ENCODE measurements at places on chromosomes 16 and 17.

DNA sequence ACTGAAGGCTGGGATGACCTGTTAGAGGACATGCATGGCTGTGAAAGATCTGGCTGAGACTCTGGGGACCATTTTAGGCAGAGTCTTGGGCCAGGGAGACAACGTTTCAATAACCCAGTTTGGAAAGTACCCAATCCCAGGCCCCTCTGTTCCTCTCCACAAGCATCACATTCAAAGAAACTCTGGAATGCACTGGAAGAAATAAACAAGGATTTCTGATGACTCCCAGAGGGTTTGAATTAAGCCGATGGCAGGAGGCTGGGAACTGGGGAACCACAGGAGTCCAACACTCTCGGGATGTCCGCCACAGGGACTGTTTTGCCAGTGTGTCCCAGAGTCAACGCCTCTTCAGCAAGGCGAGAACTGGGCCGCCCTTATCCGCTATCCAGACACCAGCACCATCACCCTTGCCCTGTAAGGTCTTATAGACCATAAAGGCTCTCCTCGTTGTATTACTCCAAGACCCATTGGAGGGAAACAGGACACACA lies 3.3 kb downstream of the PMP22 start:
- H3K27me3 ChIP-seq = peaks cover 36% of the 10 kb centered on the region
- no peak overlapping the region for H3K27ac ChIP-seq
- H3K4me1 ChIP-seq = peaks cover 34% of the 10 kb centered on the region
- no peak for DNase-seq
- no peaks in the 10 kb centered on the region for H3K36me3 ChIP-seq

- H3K27me3 ChIP-seq = no peaks in the 10 kb centered on the region
- H3K36me3 ChIP-seq = no peaks in the 10 kb centered on the region
- peaks cover 13% of the 10 kb centered on the region for H3K4me1 ChIP-seq
- DNase-seq = no peak
Measured at GRCh38 chr17:3740611-3741073, 16.9 kb downstream of the HASPIN start.

GRCh38 chr16:28607116-28607623 lies 2.7 kb downstream of the SULT1A1 start:
- no peaks in the 10 kb centered on the region for H3K36me3 ChIP-seq
- no peaks in the 10 kb centered on the region for H3K27me3 ChIP-seq
- no peak overlapping the region for H3K27ac ChIP-seq
- DNase-seq = no peak
- H3K4me1 ChIP-seq = no peaks in the 10 kb centered on the region
- H3K4me3 ChIP-seq = no peak overlapping the region

DNA sequence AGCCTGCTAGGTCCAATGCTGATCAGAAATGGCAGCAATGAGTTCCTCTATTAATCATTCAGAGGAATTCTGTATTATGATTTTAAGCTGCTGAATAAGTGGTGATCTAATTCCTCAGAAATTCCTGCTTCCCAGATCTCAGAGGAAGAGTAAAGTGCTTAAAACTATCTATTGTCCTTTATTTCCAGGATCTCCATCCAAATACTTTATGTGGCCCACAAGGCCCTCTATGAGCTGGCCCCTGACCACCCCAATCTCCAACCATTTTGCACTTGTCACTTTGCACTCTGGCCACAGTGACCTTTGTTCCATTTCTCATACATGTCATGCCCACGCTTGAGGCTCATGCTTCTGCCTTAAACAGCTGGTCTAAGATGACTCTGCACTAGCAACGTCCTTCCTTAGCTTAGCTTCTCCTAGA lies 93.7 kb downstream of the CA10 start:
- H3K36me3 ChIP-seq = no peaks in the 10 kb centered on the region
- no peak overlapping the region for H3K4me3 ChIP-seq
- no peak overlapping the region for H3K27ac ChIP-seq
- H3K4me1 ChIP-seq = peaks cover 4% of the 10 kb centered on the region
- H3K27me3 ChIP-seq = no peaks in the 10 kb centered on the region
- no peak for DNase-seq

DNA sequence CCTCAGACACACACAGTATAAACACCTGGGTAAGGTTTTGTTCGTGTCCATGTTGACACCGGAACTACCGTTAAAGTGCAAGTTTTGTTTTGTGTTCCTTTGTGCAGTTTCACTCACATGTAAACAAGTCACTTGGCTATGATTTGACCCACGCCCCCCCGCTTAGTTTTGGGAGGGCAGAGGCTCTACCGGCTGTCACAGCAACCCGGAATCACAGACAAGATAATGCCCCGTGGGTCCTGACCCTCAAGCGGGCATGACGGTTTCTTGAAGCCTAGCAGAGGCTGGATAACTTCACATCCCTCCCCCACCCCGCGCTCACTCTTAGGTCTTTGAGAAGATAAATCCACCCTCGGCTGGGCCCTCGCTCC lies 1.7 kb downstream of the RASD1 start:
- no peak overlapping the region for H3K4me3 ChIP-seq
- peaks cover 37% of the 10 kb centered on the region for H3K27me3 ChIP-seq
- H3K36me3 ChIP-seq = peaks cover 11% of the 10 kb centered on the region
- H3K4me1 ChIP-seq = peaks cover 9% of the 10 kb centered on the region

DNA sequence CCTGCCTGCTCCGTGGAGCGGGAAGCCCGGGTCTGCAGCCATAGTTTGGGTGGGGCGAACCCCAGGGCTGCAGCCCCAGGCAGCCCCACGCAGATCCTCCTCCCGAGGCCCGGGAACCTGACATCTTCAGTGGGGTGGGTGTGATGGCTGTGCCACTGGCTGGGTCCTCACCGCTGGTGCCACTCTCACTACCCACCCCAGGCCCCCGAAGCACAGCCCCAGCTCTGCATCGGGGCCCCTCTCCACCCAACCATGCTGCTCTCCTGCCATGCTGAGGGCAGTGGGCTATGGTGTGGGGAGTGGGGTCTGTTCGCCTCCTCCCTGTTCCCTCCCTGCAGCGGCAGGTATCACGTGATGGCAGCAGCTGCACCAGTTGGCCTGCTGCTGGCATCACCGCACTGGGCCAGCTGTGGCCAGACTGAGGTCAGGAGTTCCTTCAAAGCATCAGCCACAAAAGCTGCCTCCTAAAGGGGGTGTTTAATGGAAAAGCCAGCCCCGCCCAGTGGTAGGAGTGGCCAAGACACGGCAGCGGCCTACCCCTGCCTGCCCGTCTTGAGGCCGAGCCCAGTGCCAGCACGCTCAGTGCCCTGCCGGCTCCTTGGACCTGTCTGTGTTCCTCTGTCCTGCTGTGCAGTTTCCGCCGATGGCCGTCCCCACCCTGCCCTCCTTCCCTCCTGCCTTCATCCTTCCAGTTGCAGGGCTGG lies 10.8 kb downstream of the KCTD5 start:
- no peak overlapping the region for H3K27ac ChIP-seq
- H3K27me3 ChIP-seq = no peaks in the 10 kb centered on the region
- H3K4me1 ChIP-seq = no peaks in the 10 kb centered on the region
- DNase-seq = no peak
- no peak overlapping the region for H3K4me3 ChIP-seq

DNA sequence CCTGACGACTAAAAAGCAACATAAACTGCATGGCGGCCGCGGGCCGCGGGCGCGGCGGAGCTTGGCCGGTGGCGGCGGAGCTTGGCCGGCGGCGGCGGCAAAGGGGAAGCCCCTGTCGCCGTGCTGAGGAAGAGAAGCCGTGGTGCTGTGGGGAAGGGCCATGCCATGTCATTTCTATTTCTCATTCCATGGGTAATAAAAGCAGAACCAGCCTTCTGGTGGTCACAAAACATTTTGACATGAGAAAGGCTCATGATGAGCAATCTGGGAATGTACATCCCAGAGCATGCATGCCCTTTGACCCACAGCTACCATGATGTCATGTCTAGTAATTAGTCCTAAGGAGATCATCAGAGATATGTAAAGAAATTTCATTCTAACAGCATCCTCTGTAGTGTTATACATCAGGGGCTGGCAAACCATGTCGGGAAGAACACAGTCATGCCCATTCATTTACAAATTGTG lies 23.9 kb upstream of the HEATR6 start:
- H3K36me3 ChIP-seq = no peaks in the 10 kb centered on the region
- no peak overlapping the region for H3K27ac ChIP-seq
- H3K4me3 ChIP-seq = no peak overlapping the region
- DNase-seq = peak; percentile 13
- H3K4me1 ChIP-seq = peaks cover 2% of the 10 kb centered on the region

DNA sequence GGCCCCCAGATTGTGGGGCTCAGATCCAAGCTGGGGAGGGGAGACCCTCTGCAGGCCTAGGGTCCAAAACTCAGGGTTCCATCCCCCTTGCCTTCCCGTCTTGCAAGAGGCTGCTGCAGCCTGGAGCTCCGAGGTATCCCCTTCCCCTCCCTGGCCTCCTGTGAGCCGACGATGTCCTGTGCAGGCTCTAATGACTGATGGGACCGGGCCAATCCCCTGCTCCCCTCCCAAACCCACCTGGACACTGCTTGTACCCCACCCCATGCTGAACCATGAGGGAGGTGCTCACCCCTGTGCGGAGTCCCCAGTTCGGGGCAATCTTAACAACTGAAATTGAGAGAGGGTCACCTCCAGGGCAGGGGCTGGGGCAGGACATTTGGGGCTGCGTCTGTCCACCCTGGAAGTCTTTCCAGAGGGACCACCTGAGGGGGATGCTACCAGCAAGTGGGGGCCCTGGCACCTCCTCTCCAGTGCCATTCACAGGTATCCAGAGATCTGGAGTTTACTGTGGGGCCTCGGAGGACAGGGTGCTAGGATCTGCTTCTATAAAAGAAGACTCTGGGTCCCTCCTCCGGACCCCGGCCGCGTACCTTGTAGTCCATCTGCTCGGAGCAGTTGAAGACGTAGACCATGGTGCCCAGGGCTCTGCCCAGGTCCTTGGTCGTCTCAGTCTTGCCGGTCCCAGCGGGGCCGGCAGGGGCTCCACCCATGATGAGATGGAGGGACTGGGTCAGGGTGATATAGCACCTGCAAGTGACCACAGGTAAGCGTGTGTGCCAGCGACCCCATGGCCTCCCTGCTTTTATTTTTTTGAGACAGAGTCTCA lies 77.3 kb downstream of the DNAH17 start:
- no peak overlapping the region for H3K4me3 ChIP-seq
- no peaks in the 10 kb centered on the region for H3K27me3 ChIP-seq
- H3K36me3 ChIP-seq = no peaks in the 10 kb centered on the region

GRCh38 chr17:14150619-14151018 lies 81.3 kb downstream of the COX10 start:
- H3K36me3 ChIP-seq = no peaks in the 10 kb centered on the region
- H3K4me1 ChIP-seq = no peaks in the 10 kb centered on the region
- no peak for DNase-seq
- H3K4me3 ChIP-seq = no peak overlapping the region
- no peaks in the 10 kb centered on the region for H3K27me3 ChIP-seq
- H3K27ac ChIP-seq = no peak overlapping the region

DNA sequence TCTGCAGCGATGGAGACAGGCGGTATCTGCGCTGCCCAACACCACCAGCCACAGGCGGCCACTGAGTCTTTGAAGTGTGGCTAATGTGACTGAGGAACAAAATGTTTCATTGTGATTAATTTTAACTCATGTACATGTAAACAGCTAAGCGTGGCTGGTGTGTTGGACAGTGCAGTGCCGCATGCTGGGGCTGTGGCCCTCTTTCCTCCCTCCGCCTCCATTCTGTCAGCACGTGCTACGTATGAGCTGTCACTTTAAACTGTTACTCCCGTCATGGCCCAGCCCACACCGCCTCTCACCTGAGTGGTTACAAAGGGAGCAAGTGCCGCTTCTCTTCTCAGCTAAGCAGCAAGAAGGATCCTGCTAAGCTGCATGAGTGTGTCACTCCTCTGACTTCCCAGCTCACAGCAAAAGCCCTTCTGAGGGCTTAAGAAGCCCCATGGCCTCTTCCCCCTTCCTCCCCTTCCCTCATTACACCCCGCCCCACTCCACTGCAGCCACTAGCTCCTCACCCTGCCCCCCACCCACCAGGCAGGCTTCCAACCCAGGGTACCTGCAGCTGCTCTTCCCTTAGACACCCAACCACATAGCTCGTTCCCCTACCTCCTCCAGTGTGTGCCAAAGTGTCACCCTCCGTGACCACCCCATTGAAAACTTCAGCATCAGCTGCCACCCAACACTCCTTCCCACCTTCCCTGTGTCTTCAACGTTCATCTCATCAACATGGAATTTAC lies 15.0 kb downstream of the HASPIN start:
- H3K4me3 ChIP-seq = no peak overlapping the region
- peak; percentile 41 for DNase-seq
- H3K4me1 ChIP-seq = peaks cover 13% of the 10 kb centered on the region
- no peaks in the 10 kb centered on the region for H3K27me3 ChIP-seq
- no peaks in the 10 kb centered on the region for H3K36me3 ChIP-seq

- H3K27ac ChIP-seq = no peak overlapping the region
- no peaks in the 10 kb centered on the region for H3K27me3 ChIP-seq
- no peaks in the 10 kb centered on the region for H3K36me3 ChIP-seq
- H3K4me1 ChIP-seq = no peaks in the 10 kb centered on the region
- no peak overlapping the region for H3K4me3 ChIP-seq
Measured at GRCh38 chr17:31085563-31085962, 9.2 kb upstream of the NF1 start.

DNA sequence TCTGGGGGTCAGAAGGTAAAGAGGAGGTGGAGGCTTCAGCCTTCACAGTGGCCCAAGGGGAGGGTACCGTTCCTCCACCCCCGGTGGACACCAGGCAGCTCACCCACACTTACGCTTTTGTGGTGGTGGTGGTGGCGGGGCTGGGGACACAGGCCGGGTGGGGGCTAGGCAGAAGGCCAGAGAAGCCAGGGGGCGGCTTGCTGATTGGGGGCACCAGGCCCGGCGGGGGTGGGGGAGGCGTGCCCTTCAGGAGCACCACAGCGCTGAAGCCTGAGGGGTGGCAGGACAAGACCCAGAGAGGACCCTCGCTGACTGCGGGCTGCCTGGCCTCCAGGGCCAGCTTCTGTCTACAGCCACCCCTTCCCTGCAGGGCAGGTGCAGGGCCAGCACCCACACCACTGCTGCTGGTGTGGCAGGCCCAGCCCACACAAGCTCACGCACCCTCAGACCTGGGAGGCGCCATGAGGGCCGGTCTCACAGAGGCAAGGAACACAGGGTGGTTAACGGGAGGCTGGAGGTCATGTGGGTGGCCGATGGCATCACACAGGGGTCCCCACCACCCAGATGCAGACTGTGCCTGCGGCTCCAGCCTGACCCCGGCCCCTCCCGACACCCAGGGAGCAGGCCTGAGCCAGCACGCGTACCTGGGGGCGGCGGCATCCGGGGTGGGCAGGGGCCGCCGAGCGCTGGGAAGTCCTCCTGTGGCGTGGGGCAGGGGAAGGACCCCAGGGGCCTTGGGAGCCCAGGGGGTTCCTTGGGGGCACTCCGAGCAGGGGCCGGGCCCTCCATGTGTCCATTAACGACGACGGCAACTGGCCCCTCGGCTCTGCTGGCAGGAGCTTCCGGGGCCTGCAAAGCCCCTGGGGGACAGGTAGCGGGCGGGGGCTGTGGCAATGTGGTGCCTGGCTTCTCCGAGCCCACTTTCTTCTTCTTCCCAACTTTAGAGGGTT lies 9.4 kb downstream of the SYNGR3 start:
- H3K27ac ChIP-seq = no peak overlapping the region
- H3K4me3 ChIP-seq = no peak overlapping the region
- peaks cover 42% of the 10 kb centered on the region for H3K36me3 ChIP-seq
- H3K27me3 ChIP-seq = no peaks in the 10 kb centered on the region
- DNase-seq = no peak

- peaks cover 12% of the 10 kb centered on the region for H3K36me3 ChIP-seq
- DNase-seq = no peak
- no peak overlapping the region for H3K4me3 ChIP-seq
- H3K27ac ChIP-seq = no peak overlapping the region
- H3K4me1 ChIP-seq = no peaks in the 10 kb centered on the region
Measured at GRCh38 chr17:2902546-2902945, 106.3 kb downstream of the RAP1GAP2 start.

GRCh38 chr16:63283721-63284120 lies 1247.5 kb upstream of the CDH8 start:
- no peaks in the 10 kb centered on the region for H3K36me3 ChIP-seq
- H3K4me1 ChIP-seq = no peaks in the 10 kb centered on the region
- H3K27ac ChIP-seq = no peak overlapping the region
- H3K4me3 ChIP-seq = no peak overlapping the region
- no peak for DNase-seq

All from keratinocyte (primary cell).